Mesothelial cell of epicardium (in vitro differentiated cells): ENCODE measurements at places on chromosomes 16 and 17.

DNA sequence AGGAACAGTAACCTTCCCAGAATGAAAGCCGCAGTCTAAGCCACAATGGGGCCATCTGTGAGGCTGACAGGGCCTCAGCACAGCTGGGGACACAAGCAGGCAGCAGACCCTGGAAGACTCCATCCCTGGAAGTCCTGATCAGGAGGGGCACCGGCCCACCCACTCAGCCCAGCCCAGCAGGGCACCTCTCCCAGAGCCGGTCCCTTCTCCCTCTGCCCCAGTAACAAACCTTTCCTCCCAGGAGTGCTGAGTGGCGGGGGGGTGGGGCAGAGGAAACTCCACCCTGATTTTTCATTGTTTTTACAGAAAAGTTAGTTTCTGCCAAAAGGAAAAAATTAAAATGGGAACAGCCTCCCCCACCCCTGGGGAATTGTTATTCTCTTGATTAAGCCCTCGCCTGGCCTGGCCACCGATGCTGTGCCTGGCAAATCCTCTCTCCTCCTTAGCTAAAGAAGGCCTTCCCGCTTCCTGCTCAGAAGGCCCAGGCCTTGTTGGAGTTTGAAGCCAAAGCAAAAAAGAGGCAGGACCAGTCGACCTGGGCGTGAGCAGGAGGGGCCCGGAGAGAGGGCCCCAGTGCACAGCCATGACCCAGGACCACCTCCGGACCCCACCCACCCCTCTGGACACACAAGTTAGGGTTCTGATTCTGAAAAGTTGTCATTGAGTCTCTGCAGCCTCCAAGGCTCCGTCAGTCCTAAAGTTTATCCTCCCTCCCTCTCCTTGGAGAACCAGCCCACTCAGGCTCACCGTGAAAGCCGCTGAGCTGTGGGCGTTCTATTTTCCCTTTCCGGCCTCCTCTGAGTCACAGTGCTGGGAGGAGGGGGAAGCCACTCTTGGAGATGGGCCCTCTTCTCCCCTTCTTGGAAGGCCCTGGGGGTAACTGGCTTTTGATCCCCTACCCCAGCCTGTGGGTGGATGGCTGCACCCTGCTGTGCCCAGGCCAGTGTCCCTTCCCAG is 128.4 kb upstream of the TNRC6C start:
- DNase-seq = no peak

DNA sequence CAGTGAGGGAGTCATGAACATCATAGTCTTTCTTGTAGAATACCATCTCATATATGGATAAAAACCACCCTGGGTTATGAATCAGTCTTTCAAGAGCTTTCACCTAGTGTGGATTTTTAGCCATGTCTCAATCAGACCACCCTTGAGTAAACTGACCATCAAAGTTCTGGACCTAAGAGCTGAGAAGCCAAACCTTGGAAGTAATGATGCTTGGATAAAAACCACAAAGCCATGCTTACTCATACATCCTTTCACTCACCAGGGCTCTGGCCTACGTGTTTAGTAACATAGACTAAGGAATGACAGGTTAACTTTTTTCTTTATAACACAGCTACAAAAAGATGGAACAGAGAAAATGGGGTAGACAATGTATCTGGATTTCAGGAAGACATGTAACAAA is 167.2 kb downstream of the STX8 start:
- DNase-seq = no peak

GRCh38 chr17:75365931-75366275 is 39.6 kb downstream of the GRB2 start:
- no peak for DNase-seq

- no peak for DNase-seq
These were observed 5.9 kb upstream of the CNOT1 start for GRCh38 chr16:58635502-58635901.

DNA sequence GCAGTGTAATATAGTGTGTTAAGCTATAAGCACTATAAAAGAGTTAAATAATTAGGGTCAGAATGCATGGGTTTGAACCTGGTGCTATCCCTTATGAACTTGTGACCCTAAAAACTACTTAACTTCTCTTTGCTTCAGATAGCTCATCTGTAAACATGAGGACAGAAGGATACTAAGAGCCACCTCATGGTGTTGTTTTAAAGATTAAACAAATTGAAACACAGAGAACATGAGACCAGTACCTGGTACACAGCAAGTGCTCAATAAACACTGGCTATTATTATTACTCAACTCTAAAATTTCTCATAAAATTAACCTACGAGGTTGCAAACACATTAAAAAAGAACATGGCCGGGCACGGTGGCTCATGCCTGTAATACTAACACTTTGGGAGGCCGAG is 43.3 kb downstream of the SMURF2 start:
- no peak for DNase-seq
